Right renal pelvis (tissue), 4 donors: ENCODE measurements at places on chromosomes 6 and 20.

DNA sequence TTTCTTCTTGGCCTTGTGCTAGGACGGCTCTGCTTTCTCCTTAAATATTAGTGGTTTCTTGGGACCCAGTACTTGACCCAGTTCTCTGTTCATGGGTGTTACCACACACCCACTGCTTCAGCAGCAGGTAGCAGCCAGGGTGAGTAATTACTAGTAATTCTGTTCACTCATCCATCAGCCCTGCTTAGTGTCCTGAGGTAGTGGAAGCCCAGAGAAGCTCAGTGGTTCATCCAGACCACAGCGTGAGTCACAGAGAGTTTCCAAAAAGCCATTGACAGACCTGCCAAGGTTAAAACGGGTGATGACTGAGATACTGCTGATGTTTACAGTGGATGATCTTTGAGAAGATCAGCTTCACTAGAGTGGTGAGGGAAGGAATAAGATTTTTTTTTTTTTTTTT lies 51.7 kb upstream of the HINT3 start:
- no peak for DNase-seq

DNA sequence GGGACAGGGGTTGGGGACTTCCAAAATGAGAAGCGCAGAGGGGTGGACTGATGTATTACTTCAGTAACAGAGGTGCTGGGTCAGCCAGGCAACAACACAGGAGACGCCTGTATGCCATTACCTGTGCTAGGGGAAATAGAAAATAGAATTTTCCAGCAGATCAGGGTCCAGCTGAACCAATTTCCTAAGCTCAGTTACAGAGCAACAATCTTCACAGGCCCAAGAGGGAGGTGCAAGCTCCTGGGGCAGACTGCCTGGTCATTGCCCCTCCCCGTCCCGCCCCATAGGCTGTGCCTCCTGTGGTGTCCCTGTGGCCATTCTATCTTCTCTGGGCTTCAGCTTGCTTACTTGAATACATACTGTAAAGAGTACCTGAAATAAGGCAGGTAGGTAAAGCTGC lies 3.7 kb downstream of the KCNK5 start:
- no peak for DNase-seq

DNA sequence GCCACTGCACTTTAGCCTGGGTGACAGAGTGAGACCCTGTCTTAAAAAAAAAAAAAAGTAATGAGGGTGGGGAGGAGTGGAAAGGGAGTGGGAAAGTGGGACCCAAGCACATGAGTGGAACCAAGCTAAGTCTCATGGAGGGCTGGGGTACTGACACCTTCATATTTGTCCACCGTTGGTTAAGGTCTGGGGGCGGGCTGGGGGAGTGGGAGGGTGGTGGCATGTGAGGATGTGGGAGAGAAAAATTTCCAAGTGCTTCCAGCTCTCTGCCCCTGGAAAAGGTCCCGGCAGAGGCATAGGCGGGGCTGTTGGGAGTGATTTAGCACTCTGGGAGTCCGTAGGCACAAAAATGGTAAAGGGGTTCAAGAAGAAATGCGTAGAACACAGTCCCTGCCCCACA lies 6.1 kb downstream of the PSORS1C2 start:
- DNase-seq = no peak

GRCh38 chr6:53999088-53999755 lies 112.0 kb upstream of the MLIP start:
- DNase-seq = no peak

- DNase-seq = no peak
Observed at GRCh38 chr6:40505191-40505810, 81.9 kb downstream of the LRFN2 start.

DNA sequence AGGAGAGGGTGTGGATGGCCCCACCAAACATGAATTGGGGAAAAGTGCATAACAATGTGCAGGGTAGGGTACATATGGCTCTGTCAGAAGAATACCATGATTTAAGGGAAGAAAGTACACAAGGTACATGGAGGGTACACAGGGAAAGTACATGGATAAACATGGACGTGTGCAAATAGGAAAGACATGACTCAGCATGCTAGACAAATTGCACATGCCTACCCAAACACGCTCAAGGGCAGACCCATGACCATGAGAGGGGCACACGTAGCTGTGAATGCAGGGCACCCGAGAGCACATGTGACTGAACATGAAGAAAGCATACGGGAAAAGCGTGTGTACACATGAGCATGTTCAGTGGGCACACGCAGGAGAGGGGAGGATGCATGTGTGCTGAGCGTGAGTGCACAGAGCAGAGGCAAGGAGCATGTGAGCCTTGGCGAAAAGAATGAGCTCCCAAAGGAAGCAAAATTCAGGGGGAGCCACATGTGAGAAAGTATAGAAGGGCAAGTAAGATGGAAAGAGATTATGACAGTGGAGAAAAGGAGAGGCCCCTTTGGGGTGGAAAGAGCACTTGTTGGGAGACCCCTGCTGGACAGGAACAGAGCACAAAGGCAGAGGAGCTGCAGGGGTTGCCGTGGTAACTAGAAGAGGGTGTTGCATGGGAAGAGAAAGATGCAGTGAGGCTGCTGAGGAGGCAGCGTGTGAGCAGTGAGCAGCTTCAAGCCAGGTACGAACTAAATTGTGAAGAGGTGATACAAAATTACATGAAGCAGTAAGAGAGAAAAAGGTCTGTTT lies 17.8 kb downstream of the OR2H2 start:
- no peak for DNase-seq
